ENCODE measurements at places on chromosomes 4 and X. TPM values are rescaled to one million over a fixed set of nuclear protein-coding genes. Genes with fewer than 3 reads are reported as not detected.

Gene RRH
- total RNA-seq = 0.23 TPM

Gene HAND2
- total RNA-seq = 104 TPM

Gene RHOXF2B
- not detected for total RNA-seq

Gene NAP1L2
- 4.4 TPM for total RNA-seq

Gene CHRDL1
- 8.1 TPM for total RNA-seq

Gene NAP1L3
- total RNA-seq = 5.2 TPM

Gene SHROOM3
- total RNA-seq = 320 TPM

Gene MFAP3L
- 4.5 TPM for total RNA-seq

Gene MAGEA6
- total RNA-seq = 0.26 TPM

Gene PLP1
- 13.8 TPM for total RNA-seq

Gene RTL9
- total RNA-seq = 0.17 TPM

Gene AKAP14
- total RNA-seq = not detected

Gene NCAPG
- total RNA-seq = 1.4 TPM

Gene HDX
- 6.0 TPM for total RNA-seq

Gene GIMD1
- total RNA-seq = 34.1 TPM

Gene SHISA3
- 0.58 TPM for total RNA-seq

Gene XAGE2
- not detected for total RNA-seq

Gene NUDT11
- 1.5 TPM for total RNA-seq

Gene PABPC4L
- 1.1 TPM for total RNA-seq

Gene DCAF8L1
- total RNA-seq = not detected

Gene ANK2
- total RNA-seq = 13.7 TPM

Gene THAP6
- 15.3 TPM for total RNA-seq

Gene GYPA
- total RNA-seq = 0.69 TPM

Gene SERPINA7
- 0.26 TPM for total RNA-seq

Gene FGFR3
- total RNA-seq = 104 TPM

Gene PAGE5
- total RNA-seq = not detected

Gene DUSP9
- 0.12 TPM for total RNA-seq

Gene CLDN2
- total RNA-seq = 236 TPM

Gene KLHL13
- total RNA-seq = 22.6 TPM

Gene ADGRL3
- 3.5 TPM for total RNA-seq

Gene FREM3
- total RNA-seq = 0.12 TPM

Gene AREG
- 9.9 TPM for total RNA-seq

Gene GUCY1A1
- total RNA-seq = 20.0 TPM

Gene CENPI
- 1.3 TPM for total RNA-seq

Gene C4orf36
- 0.89 TPM for total RNA-seq

Gene LINC00632
- 61.2 TPM for total RNA-seq

Gene ARL9
- 0.43 TPM for total RNA-seq

Gene VCX
- not detected for total RNA-seq

Data from mucosa of gallbladder (tissue), 1 donor.